Anterior cingulate cortex (tissue), 58 donors: ENCODE measurements at places on chromosomes 7 and 10.

- no peak for DNase-seq
Observed at GRCh38 chr10:12797471-12798262, 203.8 kb downstream of the CCDC3 start.

DNA sequence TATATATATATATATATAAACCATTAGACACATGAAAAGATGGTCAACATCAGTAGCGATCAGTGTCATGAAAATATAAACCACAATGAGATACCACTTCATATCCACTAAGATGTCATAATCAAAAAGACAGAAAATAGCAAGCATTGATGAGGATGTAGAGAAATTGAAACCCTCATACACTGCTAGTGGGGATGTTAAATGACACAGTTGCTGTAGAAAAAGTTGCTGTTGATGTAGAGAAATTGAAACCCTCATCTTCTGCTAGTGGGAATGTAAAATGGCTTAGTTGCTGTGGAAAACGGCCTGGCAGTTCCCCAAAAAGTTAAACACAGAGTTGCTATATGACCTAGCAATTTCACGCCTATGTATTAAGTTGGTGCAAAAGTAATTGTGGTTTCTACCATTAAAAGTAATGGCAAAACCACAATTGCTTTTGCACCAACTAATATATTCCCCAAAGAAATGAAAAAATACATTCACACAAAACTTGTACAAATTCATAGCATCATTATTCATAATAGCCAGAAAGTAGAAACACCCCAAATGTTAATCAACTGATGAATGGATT is 120.5 kb upstream of the ZWINT start:
- DNase-seq: no peak

- no peak for DNase-seq
Observed at GRCh38 chr10:97140902-97141745, 44.6 kb downstream of the SLIT1 start.

DNA sequence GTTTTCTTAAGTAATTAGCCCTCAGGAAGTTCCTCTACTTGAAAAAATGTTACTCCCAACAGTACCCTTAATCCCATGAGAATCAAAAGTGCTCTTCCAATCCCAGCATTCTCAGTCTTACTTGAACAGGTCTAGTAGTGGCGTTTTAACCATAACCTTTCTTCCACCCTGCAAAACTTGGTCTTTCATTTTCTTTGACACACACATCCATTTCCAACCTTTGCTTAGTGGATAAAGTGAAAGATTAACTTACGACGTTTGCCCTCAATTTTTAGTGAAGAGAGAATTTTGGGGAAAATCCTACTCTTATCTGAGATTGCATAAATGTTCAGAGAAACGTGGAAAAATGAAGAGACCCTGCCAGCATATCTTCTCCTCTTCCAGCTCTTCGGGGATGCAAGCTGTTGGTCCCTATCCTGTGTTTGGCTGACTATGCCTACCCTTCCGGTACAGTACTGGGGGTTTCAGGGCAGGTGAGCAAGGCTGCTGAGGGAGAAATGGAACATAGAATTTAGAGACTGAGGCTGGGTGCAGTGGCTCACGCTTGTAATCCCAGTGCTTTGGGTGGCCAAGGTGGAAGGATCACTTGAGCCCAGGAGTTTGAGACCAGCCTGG is 18.8 kb downstream of the WBP1L start:
- no peak for DNase-seq

GRCh38 chr10:126196281-126196680 is 192.0 kb downstream of the ADAM12 start:
- DNase-seq: no peak

DNA sequence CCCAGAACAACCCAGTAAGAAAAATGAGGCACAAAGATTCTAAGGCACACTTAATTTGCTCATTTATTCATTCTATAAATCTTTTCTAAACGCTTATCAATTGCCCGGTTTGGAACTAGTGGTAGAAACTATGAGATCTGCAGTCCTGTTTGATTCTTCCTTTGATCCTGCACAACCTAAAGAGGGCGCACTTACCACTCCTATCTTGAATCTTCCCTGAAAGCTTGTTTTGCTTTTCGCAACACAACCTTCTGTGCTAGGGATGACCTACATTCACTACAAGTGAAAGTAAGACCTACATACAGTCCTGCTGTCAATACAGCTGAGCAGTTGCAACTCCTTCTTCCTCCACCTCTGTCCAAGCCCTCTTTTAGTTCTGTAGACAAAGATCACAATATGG is 12.6 kb upstream of the ARL4A start:
- DNase-seq: no peak

- DNase-seq: no peak
Observed at GRCh38 chr7:5360451-5360850, 63.2 kb downstream of the TNRC18 start.
